ENCODE measurements at places on chromosomes 7 and 10.
A peak's percentile ranks its signal among the peaks of the same experiment; 100 is the strongest.

DNA sequence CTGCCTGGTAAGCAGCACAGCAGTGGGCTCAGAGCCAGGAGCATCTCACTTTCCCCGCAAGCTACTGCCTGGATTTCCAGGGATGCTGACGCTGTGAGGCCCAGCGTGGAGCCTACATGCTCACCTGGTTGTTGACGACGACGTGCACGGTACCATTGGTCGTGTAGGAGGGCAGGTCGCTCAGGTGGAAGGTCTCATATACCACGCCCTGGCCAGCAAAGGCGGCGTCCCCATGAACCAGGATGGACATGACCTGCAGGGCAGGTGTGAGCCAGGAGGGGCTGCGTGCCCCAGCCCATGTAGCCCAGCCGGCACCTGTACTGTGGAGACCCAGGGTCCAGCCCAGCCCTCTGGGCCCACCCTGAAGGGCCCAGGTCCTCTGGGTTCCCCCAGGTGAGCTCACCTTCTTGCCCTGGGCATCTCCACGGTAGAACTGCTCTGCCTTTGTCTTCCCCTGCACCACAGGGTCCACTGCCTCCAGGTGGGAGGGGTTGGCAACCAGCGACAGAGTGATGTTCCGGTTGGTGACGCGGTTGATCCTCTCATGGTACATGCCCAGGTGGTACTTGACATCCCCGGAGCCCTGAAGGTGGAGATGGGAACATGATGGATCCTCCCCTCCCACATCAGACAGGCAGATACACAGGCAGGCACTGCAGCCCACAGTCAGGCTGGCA is 15.4 kb downstream of the OGDHL start:
- DNase-seq, result no peak

GRCh38 chr10:50929670-50930069 is 44.2 kb upstream of the A1CF start:
- DNase-seq, result no peak

DNA sequence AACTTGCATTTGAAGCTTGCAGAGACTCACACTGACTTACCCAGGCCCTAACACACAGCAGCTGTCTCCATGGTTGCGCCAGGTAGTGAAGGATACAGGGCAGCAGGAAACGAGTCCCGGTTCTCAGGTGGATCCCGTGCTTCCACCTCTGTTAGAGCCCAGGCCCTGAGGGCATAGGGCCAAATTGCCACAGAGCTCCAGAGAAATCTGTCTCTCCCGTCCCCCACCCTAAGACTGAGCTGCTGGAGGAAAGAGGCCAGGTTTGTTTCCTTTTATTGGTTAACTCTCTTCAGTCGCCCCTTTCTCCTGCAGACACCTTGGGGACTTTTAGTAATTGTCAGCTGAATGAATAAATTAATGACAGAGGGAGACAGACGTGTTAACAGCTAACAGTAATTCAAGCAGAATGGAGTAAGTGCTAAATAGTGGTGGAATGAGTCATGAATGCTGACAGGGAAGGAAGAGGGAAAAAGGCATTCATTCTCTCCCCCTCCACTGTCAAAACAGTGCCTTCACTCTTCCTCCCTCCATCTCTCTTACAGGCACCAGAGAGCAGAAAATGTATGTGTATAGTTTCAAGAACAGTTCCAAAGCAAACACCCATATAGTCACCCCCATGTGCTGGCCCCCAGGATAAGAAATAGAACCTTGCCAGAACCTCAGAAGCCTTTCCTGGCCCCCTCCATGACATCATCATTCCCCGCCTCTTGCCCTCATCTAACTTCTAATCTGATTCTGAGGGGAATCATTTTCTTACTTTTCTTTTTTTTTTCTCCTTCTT is 16.8 kb upstream of the DLG5 start:
- DNase-seq, result peak; percentile 83

- DNase-seq, result no peak
These were observed 168.1 kb downstream of the FAM107B start for GRCh38 chr10:14606633-14607032.
